Stimulated activated CD4-positive, alpha-beta T cell treated with anti-CD3 and anti-CD28 coated beads, Interleukin-2, amount 100 ng/mL, for 4 hours (primary cell): ENCODE measurements at places on chromosomes 6 and 20.
A peak's percentile ranks its signal among the peaks of the same experiment; 100 is the strongest.

DNA sequence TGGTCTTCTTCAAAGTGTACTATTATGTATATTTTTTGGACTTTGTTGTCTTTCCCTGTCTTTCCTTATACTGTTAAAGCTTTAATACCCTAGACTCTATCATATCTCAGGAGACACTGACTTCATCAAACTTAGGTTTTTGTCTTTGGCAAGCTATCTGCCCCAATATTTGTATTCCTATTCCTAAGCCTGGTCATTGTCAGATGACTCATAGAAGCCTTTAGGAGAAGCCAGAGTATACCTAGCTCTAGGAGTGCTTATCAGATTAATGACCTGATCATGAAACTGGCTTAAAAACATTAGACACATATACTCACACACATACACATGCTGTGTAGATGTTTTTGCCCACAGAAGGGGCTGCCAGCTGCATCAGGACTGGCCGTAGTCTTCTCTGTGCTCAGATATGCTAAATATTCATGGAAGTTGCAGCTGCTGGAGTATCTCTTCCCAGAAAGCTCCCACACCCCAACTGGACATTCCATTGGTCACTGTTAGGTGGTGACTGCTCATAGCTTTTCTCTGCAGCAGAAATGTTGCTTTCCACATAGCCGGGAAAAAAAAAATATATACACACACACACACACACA is 102.0 kb downstream of the ANKS1A start:
- DNase-seq = no peak

DNA sequence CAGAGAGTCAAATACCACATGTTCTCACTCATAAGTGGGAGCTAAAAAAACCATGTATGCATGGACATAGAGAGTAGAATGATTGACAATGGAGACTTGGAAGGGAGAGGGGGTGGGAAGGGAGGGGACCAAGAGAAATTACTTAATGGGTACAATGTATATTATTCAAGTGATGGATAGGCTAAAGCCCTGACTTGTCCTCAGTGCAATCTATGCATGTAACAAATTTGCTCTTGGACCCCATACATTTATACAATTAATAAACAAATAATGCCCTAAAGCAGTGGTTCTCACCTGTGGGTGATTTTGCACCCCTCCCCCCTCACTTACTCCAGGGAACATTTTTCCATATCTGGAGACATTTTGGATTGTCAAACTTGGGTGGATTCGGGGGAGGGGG is 33.5 kb upstream of the NEDD9 start:
- no peak for DNase-seq

DNA sequence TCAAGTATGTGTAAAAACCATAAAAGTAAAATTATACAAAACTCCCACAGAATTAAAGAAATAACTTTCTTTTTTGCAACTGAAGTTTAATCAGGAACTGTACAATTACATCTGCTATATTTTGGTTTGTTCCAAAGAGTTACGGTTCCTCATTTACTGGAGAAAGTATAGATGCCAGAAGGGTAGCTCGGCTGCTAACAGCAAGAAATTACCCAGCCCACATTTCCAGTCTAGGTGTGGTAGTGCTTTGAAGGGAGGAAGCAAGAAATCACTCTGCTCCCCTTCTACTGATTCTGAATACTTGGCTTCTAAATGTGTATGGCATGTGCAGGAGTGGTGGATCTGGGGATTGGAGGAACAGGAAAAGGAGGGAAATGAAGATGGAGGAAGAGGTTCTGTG is 441.3 kb downstream of the CDC5L start:
- DNase-seq = no peak

DNA sequence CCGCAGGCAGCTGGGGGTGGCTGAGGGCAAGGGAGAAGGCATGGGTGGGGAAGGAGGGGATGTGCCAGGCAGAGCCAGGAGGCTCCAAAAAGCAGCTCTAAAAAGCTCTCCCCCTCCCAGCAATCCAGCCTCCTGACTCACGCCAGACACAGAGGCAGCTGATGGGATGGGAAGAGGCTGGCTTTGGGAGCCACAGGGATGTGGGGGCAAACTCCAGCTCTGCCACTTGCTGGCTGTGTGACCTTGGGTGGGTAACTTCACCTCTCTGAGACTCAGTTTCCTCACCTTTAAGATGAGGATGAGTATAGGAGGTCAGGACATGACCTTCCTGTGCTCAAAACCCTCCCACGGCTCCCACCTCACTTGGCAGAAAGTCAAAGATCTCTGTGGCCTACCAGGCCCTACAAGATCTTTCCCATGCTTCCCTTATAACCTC is 148.9 kb downstream of the CEBPB start:
- DNase-seq = no peak

DNA sequence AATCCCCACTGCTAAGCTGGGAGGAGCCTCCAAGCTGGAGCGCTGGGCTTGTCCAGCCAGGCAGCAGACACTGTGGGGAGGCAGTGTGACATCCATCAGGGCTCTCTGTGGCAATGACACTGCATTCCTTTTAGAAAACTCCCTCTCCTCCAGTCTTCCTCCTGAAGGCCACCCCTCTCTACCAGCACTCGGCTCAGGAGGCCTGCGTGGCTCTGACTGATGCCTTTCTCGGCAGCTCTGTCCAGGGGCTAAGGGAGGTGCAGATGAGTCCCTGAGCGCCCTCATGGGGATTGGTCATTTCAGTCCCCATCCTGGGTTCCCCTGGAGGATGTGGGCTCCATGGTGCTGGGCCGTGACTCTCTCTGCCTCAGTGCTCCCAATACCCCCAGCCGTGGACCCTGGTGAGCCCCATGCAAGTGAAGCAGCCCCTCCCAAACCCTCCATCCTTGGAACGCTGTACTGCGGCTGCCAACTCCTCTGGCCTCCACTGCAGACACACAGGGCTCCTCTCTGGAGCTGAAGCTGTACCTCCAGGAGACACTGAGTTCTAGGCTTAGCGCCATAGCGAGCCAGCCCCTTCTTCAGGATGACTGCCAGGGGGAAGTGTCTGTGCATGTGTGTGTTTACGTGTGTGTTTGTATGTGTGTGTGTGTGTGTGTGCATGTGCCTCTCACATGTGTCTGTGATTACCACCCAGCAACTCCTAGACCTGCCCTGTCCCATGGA is 209.6 kb downstream of the ERMARD start:
- DNase-seq = no peak

DNA sequence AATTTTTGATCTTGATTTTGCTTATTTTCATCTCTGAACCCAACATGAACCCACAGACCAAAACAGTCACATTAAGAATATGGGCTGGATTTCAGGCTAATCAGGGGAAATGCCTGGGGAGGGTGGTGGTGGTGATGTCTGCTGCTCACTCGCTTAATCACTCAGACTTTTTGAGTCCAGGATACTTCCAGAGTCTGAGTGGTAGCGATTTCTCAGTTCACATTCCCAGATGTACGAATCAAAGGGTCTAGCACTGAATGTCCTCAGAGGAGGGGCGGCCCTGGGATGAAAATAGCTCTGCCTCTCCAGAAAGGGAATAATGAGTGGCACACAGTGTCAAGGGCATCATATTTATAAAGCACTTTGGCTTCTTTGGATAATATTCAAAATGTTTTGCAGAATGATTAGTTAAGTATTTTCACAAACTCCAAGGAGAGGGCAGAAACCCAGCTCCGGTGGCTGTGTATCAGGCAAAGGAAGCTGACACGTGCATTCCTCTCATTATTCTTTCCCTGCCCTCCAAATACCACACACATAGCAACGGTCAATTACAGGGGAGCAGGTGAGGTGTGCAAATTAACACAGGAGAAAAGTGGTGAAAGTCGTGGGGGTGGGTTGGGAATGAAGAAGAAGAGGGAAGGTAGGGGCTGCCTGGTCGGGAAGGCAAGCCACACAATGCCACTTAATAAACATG is 345.2 kb upstream of the RSPO3 start:
- no peak for DNase-seq

DNA sequence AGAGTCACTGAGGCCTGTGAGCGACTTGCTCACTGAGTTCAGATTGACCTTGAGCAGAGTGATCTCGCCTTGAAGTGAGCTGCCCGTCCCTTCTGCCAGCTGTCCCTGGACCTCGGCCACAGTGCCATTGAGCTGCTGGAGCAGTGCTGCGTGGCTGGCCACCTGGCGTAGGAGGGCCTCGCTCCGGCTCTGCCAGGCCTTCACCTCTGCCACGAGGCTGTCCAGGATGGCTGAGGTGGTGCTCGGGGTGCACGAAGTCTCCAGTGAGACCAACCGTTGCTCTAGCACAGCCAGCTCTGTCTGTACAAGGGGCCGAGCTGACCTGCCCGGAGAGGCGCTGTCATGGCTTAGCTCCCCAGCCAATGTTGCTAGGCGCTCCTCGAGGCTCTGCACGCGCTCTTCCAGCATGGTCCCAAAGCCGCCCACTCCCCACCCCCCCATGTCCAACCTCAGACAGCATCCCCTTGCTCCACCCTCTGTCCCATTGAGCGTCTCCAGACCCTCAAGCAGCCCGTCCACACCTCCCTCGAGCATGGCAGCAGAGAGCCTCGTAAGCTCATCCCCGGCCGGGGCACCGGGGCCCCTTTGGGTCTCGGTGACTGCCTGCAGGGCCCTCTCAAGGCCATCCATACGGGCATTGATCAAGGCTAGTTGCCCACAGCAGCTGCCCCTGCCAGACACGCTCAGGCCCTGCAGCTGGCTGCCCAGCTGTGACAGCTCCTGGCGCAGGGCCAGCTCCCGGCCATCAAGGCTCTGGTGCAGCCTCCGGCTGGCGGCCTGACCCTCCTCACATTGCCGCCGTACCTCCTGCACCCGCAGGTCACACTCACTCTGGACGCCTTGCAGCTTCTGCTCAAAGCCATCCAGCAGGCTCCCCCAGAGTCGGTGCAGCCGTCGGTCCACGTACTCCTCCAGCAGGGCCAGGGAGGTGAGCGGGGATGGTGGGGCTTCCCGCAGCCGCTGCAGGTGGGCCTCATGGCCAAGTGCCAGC is 4.6 kb downstream of the EMILIN3 start:
- no peak for DNase-seq

- no peak for DNase-seq
Measured at GRCh38 chr6:132362442-132363185, 38.7 kb downstream of the MOXD1 start.

DNA sequence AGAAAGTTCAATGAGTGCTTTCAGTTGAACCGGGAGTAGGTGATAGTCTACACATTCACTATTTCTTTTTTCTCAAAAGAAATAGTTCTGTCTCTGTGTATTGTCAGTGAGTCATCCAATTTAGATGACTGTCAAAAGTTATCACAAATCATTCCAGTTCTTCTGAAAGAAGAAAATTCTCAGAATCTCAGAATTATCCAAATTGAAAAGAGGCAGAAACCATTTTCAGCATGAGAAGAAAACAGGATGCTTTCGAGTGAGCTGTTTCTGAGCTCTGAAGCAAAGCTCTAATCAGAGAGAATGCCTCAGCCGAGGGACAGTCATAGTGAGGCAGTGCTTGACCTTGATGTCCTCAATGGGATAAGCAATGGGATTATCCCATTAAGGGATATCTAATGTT is 97.9 kb downstream of the HUS1B start:
- no peak for DNase-seq

GRCh38 chr6:69571234-69571633 is 225.6 kb downstream of the LMBRD1 start:
- no peak for DNase-seq

GRCh38 chr6:3138341-3138740 is 19.0 kb downstream of the TUBB2A start:
- no peak for DNase-seq

GRCh38 chr6:137998461-137999019 is 108.7 kb downstream of the PERP start:
- DNase-seq = no peak

GRCh38 chr20:15564981-15565380 is 1008.3 kb downstream of the KIF16B start:
- DNase-seq = no peak

DNA sequence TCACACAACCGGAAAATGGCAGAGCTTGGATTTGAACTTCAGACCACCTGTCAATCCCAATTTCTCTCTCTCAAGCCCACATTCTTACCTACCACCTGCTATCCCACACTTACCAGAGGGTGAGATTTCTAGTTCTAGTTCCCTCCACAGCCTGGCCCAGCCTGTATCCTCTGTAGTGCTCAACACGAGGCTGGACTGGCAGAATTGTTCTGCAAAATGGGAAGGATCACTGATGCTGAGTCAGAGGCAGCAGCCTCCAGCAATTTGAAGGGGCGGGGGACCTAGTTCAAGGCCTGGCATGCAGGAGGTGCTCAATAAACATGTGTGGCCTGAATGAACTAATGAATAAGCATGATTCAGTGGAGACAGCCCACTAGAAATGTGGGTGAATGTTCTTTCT is 53.6 kb upstream of the TTPAL start:
- no peak for DNase-seq

DNA sequence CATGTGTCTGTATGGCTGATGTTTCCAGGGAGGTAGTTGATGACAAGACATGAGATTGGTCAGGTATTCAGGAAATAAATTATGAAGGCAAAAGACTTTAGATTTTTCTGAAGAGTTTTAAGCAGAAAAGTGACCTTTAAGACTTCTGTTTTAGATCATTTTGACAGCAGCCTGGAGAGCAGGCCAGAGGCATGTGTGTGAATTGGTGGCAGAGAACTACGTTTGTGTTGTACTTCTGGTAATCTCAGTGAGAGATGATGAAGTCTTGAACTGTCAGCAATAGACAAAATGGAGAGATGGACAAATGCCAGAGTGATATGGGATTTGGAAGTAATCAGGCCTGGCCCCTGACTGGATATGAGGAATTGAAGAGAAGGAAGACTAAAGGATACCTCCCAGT is 30.8 kb downstream of the FARS2 start:
- DNase-seq = no peak

- peak; percentile 16 for DNase-seq
Measured at GRCh38 chr6:26003102-26003694, 40.6 kb downstream of the TRIM38 start.

DNA sequence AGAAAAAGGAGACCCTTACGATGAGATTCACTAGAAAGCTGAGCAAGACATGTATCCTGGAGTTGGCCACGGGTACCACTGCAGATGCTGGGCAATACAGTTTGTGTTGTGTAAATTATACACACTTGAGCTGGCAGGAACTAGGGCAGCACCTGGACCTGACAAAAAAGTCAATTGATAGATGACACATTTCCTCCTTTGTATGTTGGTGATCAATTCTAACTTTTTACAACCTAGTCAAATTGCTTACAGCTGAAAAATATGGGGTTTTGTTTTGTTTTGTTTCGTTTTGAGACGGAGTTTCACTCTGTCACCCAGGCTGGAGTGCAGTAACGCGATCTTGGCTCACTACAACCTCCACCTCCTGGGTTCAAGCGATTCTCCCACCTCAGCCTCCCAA is 108.9 kb downstream of the UST start:
- no peak for DNase-seq

- no peak for DNase-seq
Measured at GRCh38 chr6:46490425-46491200, 636 bp downstream of the RCAN2 start.
